ENCODE measurements at places on chromosomes 4 and X.

DNA sequence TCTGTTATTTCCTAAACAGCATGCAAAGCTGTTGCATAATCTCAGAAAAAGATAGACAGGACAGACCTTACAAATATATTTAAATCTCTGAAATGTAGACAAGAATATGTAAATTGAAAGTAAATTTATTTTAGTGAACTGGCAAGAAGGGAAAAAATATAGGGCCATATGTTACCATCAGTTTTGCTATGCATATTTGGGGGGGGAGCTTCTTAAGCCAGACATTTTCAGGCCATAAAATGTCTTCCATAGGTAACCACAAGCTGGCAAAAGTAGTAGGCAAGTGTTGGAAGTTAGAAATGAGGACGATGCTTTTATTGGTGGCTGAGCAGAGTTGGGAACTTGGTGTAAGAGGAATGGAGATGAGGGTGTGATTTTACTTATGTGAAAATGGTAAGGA, 272.0 kb upstream of the CXXC4 start:
- DNase-seq = no peak

- peak; percentile 61 for DNase-seq
Measured at GRCh38 chrX:41923978-41924683, 777 bp upstream of the CASK start.

DNA sequence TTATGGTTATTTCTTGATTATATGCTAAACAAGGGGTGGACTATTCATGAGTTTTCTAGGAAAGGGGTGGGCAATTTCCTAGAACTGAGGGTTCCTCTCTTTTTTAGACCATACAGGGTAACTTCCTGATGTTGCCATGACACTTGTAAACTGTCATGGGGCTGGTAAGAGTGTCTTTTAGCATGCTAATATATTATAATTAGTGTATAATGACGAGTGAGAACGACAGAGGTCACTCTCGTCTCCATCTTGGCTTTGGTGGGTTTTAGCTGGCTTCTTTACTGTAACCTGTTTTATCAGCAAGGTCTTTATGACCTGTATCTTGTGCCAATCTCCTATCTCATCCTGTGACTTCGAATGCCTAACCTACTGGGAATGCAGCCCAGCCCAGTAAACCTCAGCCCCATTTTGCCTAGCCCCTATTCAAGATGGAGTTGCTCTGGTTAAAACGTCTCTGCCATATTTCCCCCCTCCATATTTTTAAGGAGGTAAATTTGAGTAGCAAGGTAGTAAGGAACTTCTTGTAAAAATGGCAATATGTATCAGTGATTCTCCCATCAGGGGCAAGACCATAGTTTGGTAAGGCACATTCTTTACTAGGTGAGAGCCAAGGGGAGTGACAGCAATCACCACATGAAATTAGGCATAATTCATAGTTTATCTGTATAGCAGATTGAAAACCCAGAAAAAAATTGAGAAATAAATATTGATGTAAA, 2.6 kb downstream of the CXCL2 start:
- DNase-seq = no peak

DNA sequence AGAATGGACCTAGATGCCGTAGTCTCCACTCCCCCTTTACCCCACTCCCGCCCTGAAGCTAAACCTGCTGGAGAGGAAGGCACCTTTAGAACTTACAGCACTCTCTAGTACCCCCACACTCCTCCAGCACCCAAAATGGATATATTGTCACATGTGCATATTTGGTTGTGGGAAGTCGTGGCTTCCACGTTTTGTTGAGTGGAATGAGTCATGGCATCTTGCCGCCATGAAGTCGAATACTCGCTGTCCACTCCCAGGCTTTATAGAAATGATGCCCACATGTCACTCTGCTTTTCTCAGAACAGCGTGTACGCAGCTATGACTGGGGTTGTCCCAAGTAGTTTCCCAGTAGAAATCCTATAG, 545 bp downstream of the ABCE1 start:
- no peak for DNase-seq

DNA sequence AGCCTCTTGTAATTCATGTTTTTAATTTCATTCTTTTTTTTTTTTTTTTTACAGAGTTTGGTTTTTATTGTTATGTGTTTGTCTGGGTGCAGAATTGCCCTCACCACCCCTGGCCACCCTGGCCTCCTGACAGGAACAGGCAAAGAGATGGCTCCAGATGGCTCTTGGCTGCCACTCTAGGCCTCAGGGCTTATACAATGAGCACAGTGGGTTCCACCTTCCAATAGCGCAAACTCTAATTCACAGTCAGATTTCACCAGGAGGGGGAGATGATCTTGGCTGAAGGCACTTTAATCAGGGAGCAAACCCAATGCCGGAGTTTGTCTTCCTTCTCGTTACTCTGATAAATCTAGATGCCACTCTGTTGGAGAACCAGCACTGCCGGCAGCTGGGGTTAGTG, 24.8 kb downstream of the CPE start:
- DNase-seq = no peak

GRCh38 chr4:42641656-42642055, 15.2 kb downstream of the ATP8A1 start:
- no peak for DNase-seq

DNA sequence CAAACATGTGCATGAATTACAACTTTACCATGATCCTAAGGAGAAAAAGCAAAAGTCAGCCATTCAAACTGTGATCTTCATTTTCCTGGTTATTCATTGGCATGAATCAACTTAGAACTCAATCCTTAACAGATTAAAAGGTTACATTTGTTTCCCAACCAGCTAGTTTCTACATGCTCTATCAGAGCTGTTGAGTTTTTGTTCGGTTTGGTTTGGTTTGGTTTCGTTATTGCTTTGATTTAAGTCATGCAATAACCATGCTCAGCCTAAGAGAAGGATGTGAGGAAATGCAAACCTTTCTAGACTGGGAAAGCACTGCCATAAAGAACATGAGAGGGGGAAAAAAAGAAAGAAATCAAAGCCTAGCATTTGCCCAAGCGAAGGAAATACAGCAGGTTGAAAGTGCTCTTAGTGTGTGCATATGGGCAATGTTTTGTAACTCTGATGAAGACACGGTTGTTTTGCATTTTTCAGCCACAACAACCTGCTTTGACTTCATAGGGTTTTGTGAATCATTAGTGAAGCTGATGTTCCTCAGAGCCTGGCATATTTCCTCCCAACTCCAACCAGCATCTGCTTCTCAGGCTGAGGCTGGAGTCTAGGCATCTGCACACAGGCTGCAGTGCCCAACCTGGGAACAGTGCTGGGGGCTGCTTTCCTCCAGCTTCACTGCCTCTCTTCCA, 234.3 kb downstream of the ZNF674 start:
- DNase-seq = no peak

DNA sequence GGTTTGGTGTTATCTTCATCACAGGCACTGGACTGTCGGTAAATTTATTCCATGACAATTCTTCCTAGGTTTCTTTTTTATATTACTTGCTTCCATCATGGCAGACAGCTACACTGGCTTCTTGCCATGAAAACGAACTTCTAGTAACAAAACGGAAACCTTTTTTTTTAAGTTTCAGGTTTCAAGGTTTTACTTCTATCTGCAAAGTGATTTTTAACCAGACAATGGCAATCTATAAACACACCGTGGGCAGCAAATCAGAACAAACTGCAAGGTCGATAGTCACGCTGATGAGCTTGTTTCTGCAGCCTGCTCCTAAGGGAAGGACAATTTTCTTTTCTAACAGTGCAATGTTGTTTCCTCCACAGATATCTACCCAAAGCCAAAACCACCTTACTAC, 29.9 kb downstream of the XG start:
- peak; percentile 19 for DNase-seq

DNA sequence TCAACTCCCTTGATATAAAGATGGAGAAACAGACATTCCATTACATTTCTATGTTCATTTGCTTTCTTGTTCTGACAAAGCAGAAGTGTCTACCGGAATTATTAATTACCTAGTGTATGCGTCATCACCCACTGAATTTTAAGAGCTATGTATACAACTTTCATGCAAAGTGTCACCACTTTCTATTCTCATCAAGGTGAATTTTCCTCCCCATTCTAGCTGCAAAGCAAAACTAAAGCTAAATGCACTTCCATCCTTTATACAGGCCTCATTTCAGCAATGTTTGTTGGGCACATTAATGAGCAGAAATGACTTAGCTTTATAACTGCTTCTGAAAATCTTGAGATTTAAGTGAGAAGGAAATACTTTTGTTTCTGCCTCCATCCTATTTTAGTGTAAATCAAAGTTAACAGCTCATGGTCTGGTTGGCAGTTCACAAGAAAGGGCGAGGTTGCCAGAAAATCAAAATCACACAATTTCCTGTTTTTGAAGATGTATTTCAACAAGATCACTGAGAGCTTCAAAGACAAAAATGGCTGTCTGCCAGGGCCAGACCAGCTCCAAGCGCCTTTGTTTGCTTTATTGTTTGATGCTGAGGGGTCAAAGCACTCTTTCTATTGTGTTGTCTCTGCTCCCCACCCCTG, 7.2 kb upstream of the FAM9C start:
- peak; percentile 44 for DNase-seq

DNA sequence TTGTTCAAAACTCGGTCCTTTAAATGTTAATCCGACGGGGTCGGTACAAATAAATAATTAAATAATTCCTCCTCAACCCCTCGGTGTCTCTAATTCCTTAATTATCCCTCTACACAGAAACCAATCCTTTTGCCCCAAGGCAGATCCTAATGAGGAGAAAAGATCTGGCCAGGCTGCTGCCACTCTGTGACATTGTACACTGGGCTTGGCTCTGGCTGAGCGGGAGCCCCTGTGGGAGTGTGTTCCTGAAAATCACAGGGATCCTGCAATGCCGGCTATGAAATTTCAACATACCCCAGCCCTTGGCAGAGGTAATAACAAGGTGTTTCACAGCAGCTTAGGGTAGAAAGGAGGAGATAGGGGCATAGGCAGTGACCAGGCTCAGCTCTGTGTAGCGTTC, 96.0 kb downstream of the DHRSX start:
- DNase-seq = no peak

DNA sequence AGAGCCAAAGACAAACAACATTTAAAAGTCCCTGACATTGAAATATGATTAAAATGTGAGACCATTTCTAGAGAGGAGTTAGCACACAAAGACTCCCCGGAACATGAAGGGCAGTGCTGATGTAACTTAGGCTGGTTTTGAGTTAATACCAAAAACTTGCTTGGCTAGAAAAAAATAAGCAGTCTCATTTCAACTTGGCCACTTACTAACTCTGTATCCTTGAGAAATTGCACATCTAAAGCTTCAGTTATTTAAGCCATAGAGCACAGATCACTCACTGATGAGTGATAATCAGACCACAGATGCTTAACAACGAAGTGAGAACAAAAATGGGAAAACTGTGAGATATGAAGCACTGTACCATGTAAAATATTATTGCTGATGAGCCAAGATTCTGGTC, 65.9 kb upstream of the MAOA start:
- no peak for DNase-seq

GRCh38 chrX:24513416-24513815, 48.3 kb downstream of the PDK3 start:
- no peak for DNase-seq

- DNase-seq = no peak
Measured at GRCh38 chrX:101550751-101551379, 518 bp downstream of the ARMCX1 start.

DNA sequence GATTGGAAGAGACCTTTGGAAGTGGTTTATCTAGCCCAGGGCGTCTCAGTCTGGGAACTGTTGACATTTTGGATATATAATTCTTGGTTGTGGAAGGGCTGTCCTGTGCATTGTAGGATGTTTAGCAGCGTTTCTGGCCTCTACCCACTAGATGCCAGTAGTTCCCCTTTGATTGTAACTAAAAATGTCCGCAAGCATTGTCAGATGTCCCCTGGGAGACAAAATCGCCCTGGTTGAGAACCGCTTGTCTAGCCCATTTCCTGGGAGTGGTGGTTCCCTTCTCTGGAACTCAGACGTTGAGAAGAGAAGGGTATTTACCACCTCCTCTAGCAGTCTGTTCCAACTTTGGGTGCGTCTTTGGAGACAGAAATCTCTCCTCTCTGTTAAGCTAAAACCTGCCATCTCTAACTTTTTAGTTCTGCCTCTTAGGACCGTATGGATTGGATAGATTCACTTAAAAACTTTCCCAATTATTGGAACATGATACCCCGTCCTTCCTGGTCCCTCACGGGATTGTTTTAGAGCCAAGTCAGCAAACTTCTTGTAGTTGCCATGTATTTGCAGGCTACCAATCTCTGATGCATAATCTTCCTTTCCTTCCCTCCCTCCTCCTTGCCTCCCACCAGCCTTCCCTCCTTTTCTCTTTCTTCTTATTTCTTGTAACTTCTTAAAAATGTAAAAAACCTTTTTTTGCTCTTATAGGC, 13.9 kb downstream of the TMEM165 start:
- DNase-seq = no peak

GRCh38 chrX:2705046-2705832, 14.1 kb downstream of the CD99 start:
- DNase-seq = no peak

GRCh38 chr4:129707949-129708348, 612.0 kb downstream of the C4orf33 start:
- no peak for DNase-seq

DNA sequence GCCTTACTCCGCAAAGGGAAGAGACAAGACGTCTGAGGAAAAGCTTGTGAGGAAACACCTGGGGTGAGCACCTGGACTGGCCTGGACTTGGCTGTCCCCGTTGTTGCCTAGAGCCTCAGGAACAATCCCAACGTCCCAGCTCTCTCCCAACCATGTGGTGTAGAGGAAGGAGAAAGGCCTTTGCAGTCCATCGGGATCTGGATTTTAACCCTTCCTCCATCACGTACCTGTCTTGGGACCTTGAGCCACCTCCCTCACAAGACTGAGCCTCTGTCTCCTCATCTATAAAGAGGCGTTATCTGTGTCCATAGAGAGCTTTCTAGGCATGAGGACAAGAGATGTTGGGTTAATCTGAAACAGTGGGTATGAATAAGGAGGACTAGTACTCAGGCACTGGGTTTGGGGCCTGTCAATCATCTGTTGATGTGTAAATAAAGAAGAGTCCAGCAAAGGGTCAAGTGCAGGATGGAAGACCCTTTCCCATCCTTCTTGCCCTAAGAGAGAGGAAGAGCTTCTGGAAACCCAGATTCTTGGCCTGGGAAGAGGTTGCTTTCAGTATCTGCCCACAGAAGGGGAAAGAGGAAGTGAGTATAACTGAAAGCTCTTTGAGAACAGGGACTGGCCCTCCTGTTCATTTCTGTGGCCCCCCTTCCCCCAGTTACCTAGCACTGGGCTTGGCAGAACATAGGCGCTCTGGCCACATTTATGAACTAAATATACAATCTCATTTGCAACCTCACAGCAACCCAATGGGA, 137.1 kb downstream of the PJA1 start:
- no peak for DNase-seq

DNA sequence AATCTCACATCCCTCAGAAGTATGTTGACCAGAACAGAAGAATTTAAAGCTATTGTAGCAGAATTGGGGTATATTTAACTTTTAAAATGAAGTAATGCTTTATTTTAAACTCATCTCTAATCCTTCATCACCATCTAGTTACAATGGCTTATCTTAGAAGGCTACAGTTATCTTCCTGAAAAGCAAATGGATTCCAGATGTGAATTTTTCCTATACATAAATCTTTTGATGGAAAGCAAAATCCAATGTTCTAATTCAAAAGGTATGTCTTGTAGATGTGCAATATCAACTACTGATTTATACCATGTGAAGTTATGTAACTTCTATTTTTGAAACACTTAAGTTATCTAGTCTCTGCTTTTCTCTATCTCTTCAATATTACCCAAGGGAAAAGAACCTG, 47.6 kb downstream of the CCNG2 start:
- DNase-seq = no peak

- DNase-seq = no peak
Measured at GRCh38 chr4:174559894-174560293, 37.6 kb upstream of the HPGD start.

GRCh38 chrX:40273356-40274050, 175.7 kb upstream of the BCOR start:
- DNase-seq = no peak
